Activated T-cell treated with anti-CD3 and anti-CD28 coated beads, Interleukin-2, amount 50 U/mL, for 48 hours (primary cell): ENCODE measurements at places on chromosomes 16 and 17.
A peak's percentile ranks its signal among the peaks of the same experiment; 100 is the strongest.

DNA sequence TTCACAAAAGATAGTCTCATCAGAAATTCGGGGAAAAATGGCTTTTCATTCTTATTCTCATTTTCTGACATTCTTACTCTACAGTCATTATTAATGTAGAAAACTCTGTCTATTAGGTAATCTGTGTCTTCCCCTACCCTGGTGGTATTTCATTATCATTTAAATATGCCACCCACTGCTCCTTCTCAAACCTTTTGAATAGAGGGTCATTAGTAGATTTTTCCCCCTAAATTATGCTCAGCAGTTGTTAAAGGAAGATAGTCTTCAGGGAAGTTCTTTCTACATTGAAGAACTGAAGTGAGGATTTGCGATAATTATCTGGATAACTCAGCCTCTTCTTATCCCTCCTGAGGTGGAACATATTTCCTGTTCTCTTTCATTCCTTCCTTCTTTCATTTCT lies 989.5 kb upstream of the RBFOX1 start:
- no peak for DNase-seq

DNA sequence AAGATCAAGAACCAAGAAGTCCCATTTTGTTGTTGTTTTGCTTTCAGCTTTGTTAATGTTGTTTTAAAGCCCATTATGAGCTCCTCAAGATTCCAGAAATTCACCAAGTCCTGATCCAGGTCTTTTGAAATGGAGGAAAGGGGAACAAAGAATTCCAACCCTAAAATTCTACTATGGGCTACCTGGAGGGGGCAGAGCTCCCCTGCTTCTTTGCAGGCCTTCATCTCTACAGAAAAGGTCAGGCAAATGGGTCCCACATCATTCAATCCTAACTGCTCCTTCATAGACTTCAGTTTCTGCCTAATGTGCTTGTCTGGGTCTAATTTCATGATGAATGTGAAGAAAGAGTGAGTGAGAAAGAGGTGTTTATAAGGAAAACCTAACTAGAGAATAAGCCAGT lies 375.5 kb downstream of the TOX3 start:
- DNase-seq: no peak

GRCh38 chr17:6546069-6546718 lies 10.2 kb downstream of the PITPNM3 start:
- DNase-seq: no peak

DNA sequence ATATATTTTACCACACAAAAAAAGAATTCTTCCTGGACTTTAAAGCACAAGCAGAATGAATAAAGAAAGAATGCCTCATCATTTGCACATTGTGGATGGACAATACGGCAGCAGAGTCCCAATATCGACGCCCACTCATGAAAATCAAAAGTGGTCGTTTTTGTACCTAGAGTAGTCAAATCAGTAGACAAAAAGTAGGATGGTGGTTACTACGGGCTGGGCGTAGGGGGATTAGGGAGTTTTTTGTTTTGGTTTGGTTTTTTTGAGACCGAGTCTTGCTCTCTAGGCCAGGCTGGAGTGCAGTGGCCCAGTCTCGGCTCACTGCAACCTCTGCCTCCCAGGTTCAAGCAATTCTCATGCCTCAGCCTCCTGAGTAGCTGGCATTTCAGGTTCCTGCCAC lies 8.6 kb upstream of the CENPV start:
- DNase-seq: no peak

GRCh38 chr17:21214777-21215541 lies 998 bp upstream of the TMEM11 start:
- no peak for DNase-seq

- peak; percentile 47 for DNase-seq
These were observed 1.5 kb downstream of the DLG4 start for GRCh38 chr17:7218166-7218565.

- DNase-seq: no peak
These were observed 480.1 kb downstream of the SOX9 start for GRCh38 chr17:72600934-72601333.

DNA sequence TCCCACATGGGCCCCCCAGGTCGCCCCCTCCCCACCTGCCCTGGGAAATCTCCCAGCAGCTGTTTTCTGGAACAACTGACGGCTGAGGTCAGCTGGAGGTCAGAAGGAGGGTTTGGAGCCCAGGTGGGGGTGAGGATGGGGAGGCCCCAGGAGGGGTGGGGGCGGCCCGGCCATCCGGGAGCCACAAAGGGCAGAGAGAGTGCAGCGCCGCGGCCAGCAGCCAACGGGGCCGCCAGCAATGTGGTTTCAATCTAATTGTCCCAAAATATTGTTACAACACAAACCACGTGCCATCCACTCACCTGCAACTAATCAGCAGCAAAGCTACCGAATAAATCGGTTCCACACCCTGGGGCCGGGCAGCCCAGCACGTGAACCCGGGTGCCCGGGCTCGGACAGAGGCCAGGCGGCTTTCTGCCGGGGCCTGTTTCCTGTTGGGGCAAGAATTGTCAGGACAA lies 28.3 kb upstream of the SLC38A10 start:
- DNase-seq: no peak

DNA sequence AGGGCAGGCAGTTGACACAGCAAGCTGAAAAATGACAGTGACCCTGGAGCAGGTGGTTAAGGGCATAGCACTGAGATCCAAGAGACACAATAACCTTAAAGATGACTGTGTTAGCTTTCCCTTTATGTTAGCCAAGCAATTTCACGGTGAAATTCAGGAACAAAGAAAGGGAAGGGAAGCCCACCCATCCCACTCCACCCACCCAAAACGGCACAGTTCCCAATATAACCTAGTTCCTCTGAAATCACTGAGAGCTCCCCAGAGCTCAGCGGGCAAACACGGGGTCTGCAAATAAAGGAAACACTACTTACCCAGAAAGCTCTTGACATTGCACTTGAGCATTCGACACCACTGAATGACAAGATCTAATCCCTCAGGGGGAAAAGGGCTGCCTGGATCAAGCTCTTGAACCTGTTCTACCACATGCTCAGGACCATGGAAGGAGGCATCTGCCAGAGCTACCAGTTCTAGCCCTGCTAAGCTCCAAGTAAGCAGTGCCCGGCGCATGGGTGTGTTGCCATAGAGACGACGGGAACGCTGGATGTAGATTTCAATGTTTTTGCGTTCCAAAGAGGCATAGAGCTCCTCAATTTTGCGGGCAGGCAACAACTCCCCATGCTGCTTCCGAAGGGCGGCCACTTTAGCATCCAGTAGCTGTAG lies 10.6 kb downstream of the BLTP2 start:
- DNase-seq: no peak
